ENCODE measurements at places on chromosomes 11 and 22. TPM values are rescaled to one million over a fixed set of nuclear protein-coding genes. Genes with fewer than 3 reads are reported as not detected.
A peak's percentile ranks its signal among the peaks of the same experiment; 100 is the strongest.

DNA sequence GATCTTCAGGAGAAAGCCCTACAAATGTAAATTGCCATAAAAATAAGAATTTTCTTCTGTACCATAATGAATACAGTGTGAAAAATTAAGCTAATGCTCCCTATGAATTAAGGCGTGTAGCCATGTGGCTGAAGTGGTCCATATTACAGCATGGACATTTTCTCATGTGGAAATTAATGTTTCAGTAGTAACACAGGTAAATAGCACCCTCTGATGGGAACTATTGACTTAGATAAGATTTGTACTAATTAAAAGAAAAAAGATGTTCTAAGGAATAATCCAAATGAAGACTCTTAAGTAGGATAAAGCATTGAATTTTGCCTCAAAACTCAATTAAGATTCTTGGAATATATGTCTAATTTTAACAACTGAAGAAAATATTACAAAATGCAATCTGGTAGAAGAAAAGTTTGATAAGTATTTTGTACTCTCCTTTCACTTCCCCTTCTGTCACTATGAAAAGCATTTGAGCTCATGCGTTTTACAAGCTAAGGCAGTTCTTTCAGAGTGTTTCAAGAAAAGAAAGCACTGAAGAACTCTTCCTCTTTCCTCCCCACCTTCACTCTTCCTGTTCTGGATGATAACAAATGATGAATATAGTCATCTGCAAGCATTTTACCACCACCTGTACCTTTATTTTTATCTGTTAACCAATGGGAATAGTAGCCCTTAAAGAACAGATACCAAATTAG is 9.9 kb upstream of the OR8D2 start:
- peak; percentile 25 for DNase-seq

Gene EHF
- total RNA-seq, result 0.18 TPM

DNA sequence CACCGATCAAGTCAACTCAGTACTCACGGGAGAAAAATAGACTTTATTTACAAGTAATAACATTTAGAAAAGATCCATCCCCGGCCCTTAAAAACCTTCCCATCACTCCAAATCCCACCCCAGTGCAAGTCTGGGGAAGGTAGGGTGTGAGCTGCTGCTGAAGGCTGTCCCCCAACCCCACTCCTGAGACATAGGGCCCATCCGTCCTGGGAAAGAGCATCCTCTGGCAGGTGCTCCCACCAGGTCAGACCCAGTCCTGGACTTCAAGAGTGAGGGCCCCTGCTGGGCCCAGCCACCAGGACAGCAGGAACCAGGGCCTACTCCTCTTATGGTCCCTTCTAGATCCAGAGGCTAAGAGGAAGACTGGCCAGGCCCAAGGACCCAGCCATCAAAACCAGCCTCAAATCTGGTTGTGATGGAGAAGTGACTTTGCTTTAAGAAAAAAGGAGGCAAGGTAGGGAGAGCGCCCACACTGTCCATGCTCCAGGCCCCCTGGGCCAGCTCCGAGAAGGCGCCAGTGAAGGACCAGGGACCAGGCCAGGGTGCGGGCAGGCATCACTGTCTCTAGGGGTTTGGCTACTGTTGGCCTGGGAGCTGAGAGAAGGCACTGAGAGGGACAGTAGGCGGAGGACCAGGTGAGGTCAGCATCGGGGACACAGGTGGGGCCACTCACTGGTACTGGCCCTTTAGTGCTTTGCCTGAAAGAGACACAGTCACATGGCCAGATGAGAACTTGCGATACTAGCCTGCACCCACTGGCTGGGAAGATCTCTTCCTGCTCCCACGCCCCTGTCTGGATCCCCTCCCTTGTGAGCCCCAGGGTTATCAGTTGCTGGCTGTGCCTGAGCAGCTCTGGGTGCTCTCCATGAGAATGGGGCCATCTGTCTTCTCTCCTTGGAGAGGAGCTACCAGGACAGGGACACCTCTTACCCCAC is 4.4 kb downstream of the IL18BP start:
- no peak for DNase-seq

DNA sequence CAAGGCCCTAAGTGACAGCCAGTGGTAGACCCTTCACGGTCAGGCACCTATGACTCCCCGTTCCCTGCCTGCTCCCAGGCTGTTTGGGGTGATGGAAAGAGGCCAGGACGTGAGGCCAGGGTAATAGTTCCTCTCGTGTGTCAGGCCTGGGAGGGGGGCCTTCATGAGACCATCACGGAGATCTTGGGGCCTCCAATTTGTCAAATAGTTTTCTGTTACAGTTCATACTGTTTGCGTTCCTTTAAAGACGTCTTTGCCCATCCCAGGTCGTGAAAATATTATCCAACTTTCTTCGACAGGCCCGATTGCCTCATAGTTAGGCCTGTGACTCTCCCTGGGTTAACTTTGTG is 62.2 kb upstream of the KCNQ1OT1 start:
- DNase-seq, result no peak

DNA sequence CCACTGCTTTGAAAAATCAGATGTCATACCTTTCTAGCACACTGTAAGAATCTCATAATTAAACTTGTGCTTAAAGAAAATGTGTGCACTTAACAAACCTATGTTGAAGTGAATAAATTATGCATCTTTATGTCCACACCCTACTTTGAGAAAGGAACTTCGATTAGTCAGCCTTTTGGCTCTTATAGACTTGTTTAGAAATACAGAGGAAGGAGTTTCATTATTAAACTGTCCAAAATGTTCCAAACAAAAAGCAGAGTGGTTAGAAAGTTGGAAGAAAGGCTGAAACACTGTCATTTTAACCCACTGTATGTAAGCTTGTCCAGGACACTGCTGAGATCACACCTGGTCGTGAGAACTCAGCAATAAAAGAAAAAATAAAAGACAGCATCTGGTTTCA is 863.2 kb upstream of the CHORDC1 start:
- DNase-seq, result no peak

Gene C22orf31
- not detected for total RNA-seq

DNA sequence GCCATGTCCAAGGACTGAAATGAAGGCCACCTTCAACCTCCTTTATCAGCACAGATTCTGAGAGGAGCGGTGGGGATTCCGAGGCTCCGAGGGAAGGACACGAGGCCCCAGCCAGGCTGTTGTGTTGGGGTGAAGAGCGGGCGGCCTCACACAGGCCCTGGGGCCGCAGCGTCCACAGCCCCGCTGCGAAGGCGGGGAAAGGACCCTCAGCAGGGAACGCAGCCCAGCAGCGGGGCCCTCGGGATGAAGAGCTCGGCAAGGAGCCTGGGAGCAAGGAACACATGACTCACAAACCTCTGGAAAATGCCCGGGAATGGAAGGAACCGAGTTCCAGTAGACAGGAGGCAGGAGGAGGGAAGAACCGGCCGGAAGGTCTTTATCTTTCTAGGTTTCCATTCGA is 227.2 kb downstream of the BRD1 start:
- no peak for DNase-seq

Gene VPS37C
- 13.5 TPM for total RNA-seq

DNA sequence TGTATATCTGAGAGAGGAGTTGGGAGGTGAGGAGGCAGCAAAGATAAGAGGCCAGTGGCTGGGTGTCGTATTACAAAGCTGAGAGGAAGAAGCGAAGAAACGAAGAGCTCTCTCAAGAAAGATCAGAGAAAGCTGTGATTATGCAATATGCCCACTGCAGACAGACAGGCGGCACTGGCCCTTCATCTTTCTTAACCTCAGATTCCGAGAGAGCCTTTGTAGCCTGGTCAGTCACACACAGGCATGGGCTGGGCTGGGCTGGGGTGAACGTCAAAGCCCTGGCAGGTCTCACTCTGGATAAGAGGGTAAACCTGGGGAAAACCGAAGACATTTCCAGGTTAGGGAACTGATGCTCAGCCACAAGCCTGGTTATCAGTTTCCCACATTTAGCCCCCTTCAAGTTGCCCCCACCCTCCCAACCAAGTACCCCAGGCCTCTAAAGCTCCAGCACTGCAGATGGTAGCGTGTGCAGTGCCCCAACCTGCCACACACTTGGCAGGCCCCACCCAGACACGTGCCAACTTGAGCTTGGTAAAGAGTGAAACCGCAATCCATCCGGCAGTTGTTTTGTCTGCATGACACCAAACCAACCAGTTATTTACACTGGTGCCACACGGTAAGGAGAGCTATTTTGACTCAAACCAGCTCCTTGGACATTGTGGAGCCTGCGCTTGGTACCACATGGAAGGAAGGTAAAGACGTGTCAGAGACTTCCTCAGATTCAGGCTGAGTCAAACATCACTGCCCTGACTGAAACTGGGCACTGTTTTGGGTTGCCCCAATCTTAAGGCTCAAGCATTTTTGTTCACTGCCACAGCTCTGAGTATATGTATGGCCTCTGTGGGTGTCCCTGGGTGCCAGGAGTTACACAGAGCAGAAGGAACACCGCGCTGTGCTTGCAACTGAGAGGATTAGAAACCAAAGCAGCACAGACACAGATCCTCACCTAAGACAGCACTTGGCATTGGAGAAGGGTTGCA is 135.9 kb downstream of the FDX1 start:
- DNase-seq, result peak; percentile 44

- DNase-seq, result peak; percentile 51
Measured at GRCh38 chr11:79285756-79286155, 155.1 kb downstream of the TENM4 start.

DNA sequence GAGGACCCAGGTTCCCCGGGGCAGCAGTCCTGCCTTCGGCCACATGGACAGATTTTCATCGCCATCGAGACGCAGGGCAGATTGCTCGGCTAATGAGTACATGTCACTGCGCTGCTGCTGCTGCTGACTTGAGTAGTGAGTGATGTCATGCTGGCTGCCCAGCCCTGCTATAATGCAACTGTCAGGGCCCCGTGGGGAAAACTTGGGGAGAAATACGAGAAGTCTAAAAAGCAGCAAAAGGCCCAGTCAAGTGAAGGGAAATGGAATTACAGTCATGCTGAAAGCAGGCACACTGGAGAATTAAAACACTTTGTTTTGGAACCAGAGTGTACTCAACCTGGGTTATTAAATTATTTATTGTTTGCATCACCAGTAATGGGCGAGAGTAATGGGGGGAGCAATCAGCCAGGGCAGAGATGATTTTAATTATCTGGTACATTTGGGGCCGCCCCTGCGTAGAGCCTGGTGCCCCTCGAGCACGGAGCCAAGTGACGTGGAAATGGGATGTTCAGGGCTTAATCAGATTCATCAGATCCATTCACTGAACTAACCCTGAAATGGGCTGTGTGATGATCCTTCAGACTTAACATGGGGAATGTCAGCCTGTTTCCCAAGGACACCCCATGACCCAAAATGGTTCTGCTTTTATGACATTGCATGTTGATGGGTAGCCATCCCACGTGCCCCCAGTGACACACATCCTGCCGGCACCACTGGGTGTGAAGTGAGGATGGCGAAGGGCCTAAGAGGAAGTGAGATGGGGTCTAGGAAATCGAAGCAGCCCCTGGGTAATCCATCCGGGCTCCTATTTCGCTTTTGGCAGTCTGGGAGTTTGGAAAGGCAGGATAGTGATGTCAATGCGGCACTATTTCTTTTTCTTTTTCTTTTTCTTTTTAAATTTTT is 241.6 kb upstream of the CADM1 start:
- DNase-seq, result no peak

Gene PVALB
- not detected for total RNA-seq

GRCh38 chr11:43746670-43747069 is 66.1 kb downstream of the HSD17B12 start:
- no peak for DNase-seq

Gene HDHD5
- 20.3 TPM for total RNA-seq

Gene PAX6
- total RNA-seq, result 0.63 TPM

DNA sequence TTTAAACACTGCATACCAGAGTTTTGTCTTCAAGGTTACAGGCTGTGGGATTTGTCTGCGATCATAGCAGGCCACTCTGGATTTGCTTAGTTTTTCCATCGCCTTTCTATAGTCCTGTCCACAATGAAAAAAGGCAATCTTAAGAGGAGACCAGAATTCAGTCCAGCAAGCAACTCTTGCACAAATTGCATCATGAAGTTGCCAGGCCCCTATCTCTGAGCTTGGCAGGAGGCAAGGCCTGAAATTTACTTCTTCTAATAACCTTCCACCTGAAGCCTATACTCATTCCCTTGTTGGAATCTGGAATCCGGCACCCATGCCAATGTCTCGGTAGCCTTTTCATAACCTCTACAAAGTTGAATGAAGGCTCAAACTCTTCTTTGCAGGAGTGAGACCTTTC is 100.1 kb downstream of the NAV2 start:
- DNase-seq, result peak; percentile 57

DNA sequence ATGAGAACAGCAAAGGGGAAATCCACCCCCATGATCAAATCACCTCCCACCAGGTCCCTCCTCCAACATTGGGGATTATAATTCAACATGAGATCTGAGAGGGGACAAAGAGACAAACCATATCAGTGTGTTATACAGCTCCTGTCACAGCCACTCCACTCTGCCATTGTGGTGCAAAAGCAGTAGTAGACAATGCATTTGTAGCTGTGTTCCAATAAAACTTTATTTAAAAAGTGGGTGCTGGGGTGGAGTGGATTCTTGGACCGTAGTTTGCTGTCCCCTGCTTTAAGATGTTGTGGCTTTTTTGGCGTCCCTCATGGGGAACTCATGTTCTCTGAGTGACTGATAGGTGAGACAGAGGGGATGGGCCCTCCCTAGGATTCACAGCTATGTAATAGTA is 399.1 kb downstream of the SOX6 start:
- no peak for DNase-seq

DNA sequence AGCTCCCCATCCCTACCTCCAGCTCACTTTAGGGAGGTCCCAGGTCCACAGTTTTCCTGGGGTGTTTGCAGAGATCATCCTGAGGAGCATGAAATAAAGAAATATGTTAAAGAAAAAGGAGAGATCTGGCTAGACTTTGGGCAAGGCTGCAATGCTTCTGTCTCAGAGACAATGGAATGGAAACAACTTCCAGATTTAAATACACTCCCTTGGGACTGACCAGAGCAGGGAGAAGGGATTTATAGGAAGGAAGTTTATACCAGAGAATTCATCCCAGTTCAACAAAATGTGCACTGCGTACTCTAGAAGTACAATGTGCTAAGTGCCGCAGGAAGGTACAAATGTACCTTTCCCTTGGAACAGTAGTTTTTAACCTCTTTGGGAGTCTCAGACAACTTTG is 40.4 kb downstream of the ETS1 start:
- DNase-seq, result peak; percentile 53

DNA sequence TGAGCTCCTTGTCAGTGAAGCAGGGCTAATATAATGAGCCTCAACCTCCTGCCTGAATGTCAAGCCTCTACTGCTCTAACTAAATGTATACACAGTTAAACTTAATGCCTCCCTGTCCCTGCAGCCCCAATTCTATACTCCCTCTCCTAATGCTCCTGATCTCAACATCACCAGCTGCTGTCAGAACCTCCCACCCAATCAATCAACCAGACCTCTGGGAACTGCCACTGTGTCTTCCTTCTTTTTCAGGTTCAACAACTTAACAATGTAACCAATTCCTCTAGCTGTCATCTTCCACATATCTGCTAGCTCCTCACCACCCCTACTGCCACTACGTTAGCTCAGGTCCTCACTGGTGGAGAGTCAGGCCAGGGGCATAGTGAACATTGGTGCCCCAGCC is 339.8 kb upstream of the NARS2 start:
- no peak for DNase-seq

Gene MRPL11
- total RNA-seq, result 40.0 TPM

Gene MUC5AC
- under 0.01 TPM for total RNA-seq

DNA sequence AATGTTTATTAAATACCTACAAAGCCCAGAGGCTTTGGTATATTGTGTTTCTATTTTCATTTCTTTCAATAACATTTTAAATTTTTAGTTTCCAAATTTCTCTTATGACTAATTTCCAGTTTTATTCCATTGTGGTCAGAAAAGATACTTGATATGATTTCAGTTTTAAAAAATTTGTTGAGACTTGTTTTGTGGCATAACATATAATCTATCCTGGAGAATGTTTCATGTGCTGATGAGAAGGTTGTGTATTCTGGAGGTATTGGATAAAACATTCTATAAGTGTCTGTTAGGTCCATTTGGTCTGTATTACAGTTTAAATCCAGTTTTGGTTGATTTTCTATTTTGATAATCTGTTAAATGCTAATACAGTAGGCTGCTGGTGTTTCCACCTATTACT is 9.8 kb upstream of the RAG1 start:
- no peak for DNase-seq

Data from fibroblast of the aortic adventitia (primary cell).